ENCODE measurements at places on chromosomes 16 and 17.

DNA sequence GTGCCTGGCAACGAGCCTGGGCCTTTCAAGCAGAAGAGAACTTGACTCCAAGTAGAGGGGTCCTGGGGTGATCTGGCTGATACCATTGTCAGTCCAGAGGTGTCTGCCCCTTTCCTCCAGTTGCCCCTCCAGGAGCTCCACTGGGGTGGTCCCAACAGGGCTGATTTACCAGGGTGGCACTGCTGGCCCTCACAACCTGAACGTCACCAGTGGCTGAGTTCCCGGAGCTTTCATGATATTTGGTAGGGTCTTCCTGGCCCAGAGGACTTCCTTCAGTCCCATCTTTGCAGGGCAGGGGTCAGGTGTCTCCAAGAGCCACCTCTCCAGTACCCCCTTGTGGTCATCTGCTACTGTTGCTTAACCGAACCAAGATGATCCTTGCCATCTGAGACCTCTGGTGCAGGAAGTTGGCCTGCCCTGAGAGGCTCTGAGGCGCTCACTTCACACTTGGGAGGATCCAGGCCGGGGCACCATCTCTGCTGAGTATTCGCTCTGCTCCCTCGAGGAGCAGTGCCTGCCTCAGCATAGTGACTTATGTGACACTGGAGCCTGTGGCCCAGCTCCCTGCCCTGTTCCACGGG lies 3.5 kb downstream of the LIMD2 start:
- H3K27ac ChIP-seq: peak overlapping the region; percentile 98
- peak; percentile 69 for DNase-seq
- H3K4me1 ChIP-seq: peaks cover 49% of the 10 kb centered on the region

- H3K27ac ChIP-seq: no peak overlapping the region
- peaks cover 15% of the 10 kb centered on the region for H3K4me1 ChIP-seq
- no peaks in the 10 kb centered on the region for H3K36me3 ChIP-seq
- H3K4me3 ChIP-seq: no peak overlapping the region
- no peak for DNase-seq
- H3K27me3 ChIP-seq: no peaks in the 10 kb centered on the region
These were observed 423.3 kb upstream of the MAF start for GRCh38 chr16:80023865-80024264.

DNA sequence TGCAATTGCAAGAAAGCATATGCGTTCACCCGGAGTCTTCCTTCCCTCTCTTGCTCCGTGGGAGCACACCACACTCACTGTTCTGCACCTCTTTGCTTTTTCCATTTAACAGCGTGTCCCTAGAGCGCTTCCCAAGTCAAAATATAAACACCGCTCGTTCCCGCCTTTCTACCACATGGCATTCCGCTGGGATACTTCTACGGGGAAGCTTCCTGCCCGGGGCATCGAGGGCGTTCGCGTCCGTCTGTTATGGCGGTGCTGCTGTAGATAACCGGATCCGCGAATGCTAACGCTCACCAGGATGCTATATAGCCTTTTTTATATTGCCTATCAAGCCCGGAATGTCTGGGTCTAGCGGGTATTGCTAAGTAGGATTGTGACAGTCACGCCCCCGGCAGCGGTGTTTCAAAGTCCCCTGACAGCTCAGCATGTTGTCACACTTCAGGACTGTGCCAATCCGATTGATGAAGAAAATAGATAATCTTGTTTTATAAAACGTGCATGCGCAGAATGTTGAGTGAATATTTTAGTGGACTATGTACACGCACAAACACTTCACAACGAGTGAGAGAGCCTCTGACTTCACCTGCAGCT lies 31.0 kb downstream of the CCDC40 start:
- H3K36me3 ChIP-seq: no peaks in the 10 kb centered on the region
- no peak overlapping the region for H3K27ac ChIP-seq
- no peak for DNase-seq
- H3K27me3 ChIP-seq: no peaks in the 10 kb centered on the region

GRCh38 chr16:80976946-80977345 lies 29.7 kb downstream of the CMC2 start:
- DNase-seq: no peak
- H3K36me3 ChIP-seq: peaks cover 34% of the 10 kb centered on the region
- no peaks in the 10 kb centered on the region for H3K27me3 ChIP-seq
- H3K27ac ChIP-seq: no peak overlapping the region
- no peak overlapping the region for H3K4me3 ChIP-seq
- no peaks in the 10 kb centered on the region for H3K4me1 ChIP-seq

DNA sequence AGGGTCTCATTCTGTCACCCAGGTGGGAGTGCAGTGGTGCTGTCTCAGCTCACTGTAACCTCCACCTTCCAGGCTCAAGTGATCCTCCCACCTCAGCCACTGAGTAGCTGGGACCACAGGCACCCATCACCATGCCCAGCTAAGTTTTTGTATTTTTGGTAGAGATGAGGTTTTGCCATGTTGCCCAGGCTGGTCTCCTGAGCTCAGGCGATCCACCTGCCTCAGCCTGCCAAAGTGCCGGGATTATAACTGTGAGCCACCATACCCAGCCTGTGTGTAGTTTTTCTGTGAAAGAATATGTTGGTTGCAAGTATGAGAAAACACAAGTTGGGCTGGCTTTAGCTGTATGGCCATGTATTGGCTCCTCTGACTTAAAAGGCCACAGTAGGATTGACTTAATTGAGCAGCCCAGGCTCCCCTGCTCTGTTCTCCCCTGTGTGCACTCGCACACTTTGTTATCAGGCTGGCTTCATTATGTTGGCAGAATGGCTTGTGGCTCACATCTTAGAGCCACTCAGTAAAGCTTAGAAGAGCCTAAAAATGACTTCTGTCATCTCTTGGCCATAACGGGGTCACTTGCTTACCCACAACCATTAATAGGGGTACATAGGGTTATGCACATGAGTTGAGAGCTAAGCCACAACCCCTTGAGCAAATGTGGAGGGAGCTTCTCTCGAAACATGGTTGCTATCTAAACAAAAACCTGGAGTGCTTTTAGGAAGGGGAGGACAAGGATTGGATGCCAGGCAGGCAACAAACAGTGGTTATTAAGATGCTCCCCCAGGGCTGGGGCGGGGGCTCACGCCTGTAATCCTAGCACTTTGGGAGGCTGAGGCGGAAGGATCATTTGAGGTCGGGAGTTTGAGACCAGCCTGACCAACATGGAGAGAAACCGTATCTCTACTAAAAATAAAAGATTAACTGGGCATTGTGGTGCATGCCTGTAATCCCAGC lies 6.1 kb downstream of the HAPSTR1 start:
- no peaks in the 10 kb centered on the region for H3K27me3 ChIP-seq
- H3K36me3 ChIP-seq: peaks cover 85% of the 10 kb centered on the region
- no peak for DNase-seq
- H3K27ac ChIP-seq: peak overlapping the region; percentile 62

- no peak overlapping the region for H3K4me3 ChIP-seq
- H3K27me3 ChIP-seq: no peaks in the 10 kb centered on the region
- no peaks in the 10 kb centered on the region for H3K36me3 ChIP-seq
- no peak for DNase-seq
These were observed 234.4 kb upstream of the KIF2B start for GRCh38 chr17:53588317-53588716.
